ENCODE measurements at places on chromosomes 13 and 19. TPM values are rescaled to one million over a fixed set of nuclear protein-coding genes. Genes with fewer than 3 reads are reported as not detected.

GRCh38 chr19:41136636-41137455 is 22.6 kb downstream of the CYP2F1 start:
- DNase-seq = no peak

DNA sequence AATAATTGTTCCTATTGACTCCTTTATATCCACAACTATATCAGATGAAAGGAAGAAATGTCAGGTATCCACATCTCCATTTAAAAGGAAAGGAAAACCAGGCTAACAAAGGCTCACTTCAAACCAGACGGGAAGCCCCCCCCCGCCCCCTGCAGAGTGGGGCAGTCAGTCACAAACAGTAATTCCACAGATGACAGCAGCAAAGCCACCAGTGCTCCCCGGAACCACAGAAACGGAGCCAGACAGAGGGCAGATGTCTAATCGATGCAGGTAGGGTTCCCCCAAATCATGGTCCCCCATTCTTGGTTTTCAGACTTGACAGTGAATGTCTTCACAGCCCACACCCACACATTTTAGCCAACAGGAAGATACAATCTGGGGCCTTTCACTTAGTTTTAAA is 100.8 kb downstream of the STK24 start:
- DNase-seq = no peak

GRCh38 chr13:110109910-110110309 is 197.0 kb downstream of the COL4A1 start:
- DNase-seq = no peak

GRCh38 chr19:44912854-44913253 is 1.6 kb upstream of the APOC1 start:
- no peak for DNase-seq

DNA sequence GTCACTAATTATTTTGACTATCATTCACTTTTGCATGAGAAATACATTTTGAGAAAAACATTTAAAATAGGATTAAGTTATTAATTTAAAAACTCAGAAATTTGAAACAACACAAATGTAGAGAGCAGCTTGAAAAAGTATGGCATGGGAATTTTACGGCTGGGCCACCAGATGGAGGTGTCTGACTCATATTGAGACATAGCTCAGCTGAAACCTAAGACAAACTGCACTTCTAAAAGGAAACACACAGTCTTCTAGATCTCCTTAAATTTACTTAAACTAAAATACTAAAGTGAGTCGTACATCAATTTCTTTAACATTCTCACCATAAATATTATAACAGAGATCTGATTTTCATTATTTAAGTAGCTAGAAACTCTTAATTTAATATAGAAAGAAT is 41.9 kb upstream of the POSTN start:
- DNase-seq = no peak

- DNase-seq = no peak
Measured at GRCh38 chr13:37490176-37490779, 108.3 kb downstream of the POSTN start.

DNA sequence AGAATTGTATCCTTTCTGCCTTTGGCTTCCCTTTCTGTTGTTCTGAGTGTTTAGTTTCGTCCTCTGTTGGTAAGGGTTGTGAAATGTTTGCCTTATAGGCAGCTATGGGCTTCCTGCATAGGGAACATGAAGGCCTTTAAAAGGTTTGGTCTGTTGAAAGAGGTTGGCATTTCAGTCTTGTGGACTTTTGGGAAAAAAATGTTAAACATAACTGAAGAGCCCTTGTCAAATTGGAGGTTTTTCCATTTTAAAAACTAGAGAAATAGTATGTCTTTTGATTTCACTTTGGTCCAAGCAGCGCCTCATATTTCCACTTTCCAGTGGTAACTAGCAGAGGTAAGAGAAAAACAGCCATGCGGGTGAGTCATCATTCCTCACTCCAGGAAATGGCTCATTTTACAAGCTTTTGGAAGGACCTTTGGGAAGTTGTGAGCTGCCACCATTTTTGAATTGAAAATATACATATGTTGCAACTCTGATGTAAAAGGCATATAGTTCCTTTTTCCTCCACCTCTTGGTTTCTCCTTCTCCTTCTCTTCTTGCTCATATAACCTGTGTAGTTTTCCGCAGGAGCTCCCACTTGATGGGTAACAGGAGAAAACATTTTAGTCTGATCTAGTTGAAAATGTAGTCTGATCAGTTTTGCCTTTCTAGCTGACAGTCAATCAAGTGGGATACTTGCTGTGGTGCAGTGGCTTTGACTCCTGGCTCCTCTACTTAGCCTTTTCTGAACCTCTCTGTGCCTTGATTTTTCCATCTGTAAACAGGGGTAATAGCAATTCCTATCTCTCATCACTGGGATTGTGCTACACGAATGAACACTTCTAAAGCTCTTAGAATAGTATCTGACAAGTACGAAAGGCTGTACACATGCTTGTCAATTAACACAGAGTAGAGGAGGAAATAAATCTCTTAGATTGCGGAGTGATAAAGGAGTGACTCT is 23.0 kb downstream of the GPC6 start:
- no peak for DNase-seq

- no peak for DNase-seq
Measured at GRCh38 chr19:35585848-35586247, at the start of gene PMIS2. TSS of gene PMIS2 (plus strand) at chr19:35586173. CDS start at chr19:35586260, 87 bp downstream.

- no peak for DNase-seq
Measured at GRCh38 chr13:112774829-112775565, 85.2 kb downstream of the ATP11A start.

DNA sequence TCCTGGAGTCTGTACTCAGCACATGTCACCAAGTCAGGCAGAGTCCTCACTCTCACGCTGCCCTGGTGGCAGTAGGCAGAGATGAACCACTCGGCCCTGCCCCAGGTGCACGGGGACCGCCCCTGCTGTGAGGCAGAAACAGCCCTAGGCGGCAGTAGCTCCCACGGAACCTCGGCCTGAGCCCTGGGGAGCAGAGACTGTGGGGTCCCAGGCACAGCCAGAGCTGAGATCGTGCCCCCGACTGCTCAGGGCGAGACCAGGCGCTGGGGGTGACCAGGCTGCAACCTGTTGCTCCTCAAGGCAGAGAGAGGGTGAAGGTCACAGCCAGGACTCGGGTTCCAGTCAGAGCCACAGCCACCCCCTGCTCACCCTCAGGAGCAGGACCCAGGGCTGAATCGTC is 34.9 kb downstream of the AP1M1 start:
- DNase-seq = no peak

DNA sequence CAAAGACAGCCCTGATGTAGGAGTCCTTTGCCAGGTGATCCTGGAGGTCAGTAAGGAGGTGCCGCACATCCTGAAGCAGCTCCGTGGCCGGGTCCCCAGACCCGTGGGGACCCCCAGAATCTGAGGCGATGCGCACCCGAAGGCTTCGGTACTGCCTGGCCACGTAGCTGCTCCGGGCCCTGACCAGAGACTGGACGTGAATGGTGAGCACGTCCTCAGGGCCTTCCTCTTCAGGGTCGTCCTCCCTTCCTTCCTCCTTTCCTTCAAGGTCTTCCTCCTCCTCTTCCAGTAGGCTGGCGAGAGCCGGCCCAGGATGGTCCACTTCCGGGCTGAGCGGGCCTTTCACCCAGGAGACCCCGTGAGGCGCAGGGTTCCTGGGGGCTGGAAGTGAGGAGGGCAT is 7.5 kb downstream of the RINL start:
- DNase-seq = no peak

TIMM13 gene
- polyA plus RNA-seq = 50.7 TPM
